Osteoblast (primary cell): ENCODE measurements at places on chromosomes 6 and 20.

DNA sequence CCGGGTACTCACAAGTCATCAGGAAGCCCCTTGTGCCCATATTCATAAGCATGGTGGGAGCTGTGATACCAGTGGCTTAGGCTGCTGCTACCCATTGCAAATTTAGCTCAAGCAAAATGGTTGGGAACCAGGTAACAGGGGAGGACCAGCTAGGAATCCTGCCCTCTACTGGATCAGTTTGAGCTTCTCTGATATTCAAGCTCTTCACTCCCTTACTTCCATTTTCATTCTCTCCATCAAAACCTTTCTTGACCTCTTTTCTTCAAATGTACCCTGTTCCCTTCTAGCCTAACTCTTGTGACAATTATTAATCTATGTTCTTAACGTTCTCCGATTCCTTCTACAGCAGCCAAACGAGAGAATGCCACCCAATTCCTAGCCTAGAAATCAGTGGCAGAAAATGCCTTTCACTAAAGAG, 9.7 kb downstream of the NOL7 start:
- peak; percentile 54 for DNase-seq

DNA sequence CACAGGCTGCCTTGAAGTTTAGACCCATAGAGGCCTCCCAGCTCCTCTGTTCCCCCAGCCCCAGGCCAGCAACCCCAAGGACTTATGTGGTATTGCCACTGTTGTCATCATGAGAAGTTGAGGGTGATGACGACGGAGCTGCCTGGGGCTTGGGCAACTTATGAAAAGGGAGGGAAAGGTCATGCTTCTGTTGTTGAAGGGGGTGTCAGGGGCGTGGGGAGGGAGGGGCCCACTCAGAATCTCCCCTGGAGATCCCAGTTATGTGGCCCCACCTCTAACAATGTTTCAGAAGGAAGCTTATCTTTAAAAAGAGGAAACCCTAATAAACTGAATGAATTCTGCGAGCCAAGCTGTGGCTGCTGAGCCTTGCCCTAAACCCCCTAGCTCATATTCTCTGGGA, 4.2 kb downstream of the ADTRP start:
- no peak for DNase-seq

DNA sequence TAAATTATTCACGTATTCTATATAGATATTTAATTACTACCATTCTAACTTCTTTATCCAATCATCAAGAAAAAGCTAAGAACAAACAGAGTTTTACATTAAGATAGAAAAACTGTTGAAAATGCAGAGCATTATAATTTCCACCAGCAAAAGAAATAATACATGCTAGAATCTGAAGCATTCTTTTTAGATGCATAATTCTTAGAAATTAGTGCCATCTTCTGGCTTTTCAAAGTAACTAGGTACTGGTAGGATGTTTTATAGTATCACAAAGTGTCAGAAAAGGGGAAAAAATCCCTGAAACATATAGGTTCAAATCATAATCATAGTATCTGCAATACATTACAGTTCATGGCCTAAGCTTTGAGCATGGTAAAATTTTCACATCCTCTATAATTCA, 178.9 kb downstream of the PHF3 start:
- no peak for DNase-seq

- DNase-seq = no peak
Measured at GRCh38 chr6:49782293-49782692, 4.8 kb downstream of the PGK2 start.

- no peak for DNase-seq
Measured at GRCh38 chr6:4057036-4057435, 21.9 kb downstream of the FAM217A start.

DNA sequence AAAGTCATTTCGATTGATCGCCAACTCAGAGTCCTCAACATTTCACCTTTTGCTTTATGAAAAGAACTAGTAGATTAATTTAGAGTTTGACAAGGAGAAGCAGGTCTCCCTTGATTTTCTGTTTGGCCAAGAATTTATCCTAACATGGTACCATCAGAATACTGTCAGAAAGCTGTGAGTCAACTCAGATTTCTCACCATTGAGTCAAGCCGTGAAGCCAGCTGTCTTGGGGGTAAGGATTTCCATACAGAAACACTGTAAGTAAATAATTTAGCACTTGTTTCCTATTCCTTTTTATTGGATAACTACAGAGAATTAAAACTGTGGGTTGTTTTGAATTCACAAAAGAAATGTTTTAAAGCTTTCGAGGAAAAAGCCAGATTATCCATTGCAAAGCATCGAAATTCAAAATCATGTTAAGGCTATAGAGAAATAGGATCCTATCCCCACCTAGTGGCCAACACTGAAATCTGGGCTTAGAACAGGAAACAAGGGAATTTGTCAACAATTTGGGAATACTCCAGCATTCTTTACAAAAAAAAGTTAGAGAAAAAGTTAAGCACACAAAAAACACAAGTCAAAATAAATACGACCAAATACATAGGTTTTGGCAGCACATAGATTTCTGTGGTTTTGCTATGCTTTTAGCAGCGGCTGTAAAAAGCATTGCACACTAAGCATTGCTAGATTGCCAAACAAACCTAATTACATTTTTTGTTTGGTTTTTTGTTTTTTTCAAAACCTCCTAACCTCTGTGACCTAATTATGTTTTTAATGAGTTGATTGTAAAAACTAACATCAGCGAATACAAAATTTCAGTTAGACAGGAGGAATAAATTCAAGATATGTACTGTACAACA, 44.2 kb downstream of the COL11A2 start:
- no peak for DNase-seq

DNA sequence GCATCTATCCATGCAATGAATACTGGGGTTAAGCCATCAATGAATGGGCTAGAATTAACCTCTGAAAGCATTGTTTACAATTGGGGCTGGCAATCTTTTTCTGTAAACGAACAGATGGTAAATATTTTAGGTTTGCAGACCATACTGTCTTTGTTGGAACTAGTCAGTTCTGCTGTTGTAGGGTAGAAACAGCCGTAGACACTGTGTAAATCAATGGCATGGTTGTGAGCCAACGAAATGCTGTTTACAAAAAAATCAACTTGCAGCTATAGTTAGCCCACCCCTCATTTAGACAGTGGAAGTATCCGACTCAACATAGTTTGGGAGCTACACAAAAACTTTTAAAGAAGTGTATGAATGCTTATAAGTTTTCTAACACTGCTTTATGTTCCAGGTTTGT, 91.5 kb downstream of the BCKDHB start:
- DNase-seq = no peak

- no peak for DNase-seq
Measured at GRCh38 chr6:111750753-111751673, 122.2 kb downstream of the FYN start.

GRCh38 chr20:2762578-2763131, 37.8 kb downstream of the CPXM1 start:
- peak; percentile 57 for DNase-seq

- no peak for DNase-seq
Measured at GRCh38 chr20:58360936-58361335, 28.1 kb upstream of the VAPB start.

DNA sequence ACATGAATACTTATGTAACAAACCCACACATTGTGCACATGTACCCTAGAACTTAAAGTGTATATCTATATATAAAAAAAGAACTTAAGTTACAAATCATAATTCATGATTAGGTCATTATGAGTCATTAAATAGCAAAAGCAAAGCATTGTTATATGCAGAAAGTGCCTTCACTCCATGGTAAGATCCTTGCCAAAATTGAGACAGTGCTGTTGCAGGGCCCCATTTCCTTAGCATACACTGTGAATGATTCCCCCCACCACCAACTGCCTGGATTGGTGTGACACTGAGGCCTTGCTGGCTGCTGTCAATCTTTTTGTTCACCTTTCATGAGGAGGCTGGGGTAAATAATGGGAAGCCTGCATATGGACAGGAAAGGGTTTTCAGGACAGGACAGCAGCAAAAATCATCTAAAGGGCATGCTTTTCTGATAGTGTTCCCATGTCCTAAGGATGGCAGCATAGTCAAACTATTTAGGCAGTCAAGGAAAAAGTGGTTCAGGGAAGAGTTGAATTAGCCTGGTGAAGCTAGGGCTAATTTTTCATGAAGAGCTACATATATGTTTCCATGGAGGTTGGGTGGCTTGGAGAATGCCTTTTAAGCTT, 188.2 kb upstream of the ASCC3 start:
- DNase-seq = no peak

GRCh38 chr6:136775081-136775480, 17.2 kb downstream of the MAP3K5 start:
- DNase-seq = no peak

DNA sequence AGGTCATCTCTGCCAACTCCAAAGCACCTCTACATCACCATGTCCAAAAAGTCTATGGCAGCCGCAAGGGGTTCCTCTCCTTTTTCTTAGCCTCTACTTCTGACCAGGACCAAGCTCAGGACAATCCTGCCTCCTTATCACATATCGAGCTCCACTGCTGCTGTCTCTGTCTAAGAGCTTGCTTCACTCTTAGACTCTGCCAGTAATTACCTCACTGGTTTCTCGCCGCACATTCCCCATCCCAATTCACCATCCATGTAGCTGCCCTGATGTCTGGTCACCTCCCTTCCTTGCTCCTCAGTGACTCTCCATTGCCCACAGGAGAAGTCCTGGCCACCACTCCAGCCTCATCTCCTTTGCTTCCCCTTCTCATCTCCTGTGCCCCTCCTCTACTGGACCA, 24.1 kb upstream of the PI16 start:
- DNase-seq = no peak

GRCh38 chr6:24403501-24403824, 727 bp downstream of the MRS2 start:
- no peak for DNase-seq

GRCh38 chr6:21442874-21443273, 150.7 kb upstream of the SOX4 start:
- no peak for DNase-seq

DNA sequence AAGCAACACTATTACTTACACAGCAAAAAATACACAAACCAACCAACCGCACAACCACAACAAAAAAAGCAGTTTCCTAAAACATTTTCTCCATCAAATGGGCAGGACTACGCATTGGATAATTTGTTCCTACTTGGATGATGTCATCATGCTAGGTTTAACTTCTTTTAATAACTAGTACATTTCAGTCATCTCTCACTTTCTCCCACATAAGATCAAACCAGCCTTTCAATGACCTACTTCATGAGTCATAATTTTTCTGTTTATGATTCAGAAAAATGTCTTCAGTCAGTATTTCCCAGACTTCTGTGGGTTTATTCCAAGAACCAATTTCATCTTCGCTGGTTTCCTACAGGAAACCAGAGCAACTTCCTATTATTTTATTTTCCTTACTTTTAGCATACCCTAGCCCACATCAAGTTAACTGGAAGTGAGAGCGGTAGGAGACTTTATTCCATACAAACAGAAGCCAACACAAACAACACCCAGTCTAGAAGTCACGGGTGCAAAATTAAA, 134.2 kb downstream of the GMDS start:
- peak; percentile 89 for DNase-seq

GRCh38 chr6:84361372-84362192, 134.1 kb upstream of the CEP162 start:
- DNase-seq = no peak

- peak; percentile 63 for DNase-seq
Measured at GRCh38 chr6:108921547-108922361, 73.5 kb downstream of the ARMC2 start.

DNA sequence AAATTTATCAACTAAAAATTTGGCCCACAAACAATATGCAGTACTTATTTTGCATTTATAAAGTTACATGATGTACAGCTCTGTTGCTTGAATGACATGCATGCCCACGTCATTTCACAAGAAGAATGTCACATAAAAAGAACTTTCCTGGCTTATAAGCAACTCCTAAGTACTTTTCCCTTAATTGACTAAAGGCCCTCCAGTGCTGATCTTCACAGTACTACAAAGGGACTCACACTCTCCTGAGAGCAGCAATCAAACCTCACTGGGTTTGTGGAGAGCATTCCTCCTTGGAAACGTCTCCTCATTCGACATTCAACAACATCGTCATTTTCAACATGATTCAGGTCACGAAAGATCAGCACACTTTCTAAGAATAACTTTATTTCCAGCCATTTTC, 111.1 kb downstream of the IPCEF1 start:
- DNase-seq = no peak

DNA sequence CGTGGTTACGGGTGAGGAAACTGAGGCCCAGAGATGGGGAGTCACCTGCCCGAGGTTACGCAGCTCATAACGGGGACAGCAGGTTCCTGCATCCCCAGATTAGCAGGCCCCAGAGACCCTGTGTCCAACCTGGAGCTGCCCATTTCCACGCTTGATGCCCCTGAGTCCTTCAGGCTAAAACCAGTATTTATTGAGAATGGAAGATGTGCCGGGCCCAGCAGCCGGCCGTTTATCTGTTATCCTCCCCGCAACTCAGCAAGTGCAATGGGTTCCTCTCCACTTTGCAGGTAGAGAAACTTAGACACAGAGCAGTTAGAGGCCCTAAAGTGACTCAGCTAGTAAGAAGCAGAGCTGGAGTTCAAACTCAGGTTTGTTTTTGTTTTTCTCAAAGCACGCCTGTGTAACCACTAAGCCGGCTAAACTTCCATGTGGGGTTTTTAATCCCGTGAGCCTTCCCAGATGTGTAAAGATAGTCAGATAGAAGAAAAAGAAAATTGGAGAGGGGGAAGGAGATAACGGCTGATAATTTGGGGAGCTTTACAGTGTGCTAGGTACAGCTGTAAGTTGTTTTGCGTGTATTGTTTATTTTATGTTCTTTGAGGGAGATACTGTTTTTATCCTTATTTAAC, 775 bp downstream of the PFDN4 start:
- peak; percentile 73 for DNase-seq

DNA sequence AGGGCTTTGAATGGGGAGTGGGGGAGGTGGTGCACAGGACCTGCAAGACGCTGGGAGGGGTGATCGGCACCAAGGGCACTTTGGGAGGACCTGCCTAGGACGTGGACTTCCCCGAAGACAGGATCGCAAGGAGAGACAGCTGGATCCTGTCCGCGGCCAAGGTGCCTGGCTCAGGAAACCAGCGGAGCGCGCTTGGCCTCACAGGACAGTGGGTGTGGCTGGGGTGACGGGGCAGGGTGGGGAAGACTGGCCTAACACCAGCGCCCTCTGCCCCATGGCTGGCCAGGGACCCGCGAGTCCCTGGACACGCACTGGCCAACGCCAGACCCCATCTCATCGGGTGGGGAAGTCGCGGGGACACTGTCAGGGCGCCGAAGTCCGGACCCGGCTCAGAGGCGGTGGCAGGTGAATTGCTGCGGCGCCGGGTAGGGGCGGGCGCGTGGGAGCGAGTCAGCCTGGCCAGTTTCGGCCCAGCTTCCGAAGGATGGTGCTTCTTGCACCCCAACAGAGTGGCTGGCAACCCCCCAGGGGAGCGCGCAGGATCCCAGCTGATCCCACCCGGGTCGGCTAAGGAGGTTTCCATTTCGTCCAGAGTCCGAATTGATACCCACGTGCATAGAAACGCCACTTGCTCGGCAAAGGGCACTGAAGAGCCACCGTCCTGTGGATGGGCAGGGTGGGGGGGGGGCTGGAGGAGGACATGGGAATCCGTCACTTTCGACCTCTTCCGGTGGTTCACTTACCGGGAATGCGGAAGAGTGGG, 785 bp upstream of the THBD start:
- no peak for DNase-seq

GRCh38 chr6:40819182-40819834, 219.7 kb downstream of the UNC5CL start:
- peak; percentile 84 for DNase-seq
